ENCODE measurements at places on chromosomes 6 and 20. TPM values are rescaled to one million over a fixed set of nuclear protein-coding genes. Genes with fewer than 3 reads are reported as not detected.
A peak's percentile ranks its signal among the peaks of the same experiment; 100 is the strongest.

DNA sequence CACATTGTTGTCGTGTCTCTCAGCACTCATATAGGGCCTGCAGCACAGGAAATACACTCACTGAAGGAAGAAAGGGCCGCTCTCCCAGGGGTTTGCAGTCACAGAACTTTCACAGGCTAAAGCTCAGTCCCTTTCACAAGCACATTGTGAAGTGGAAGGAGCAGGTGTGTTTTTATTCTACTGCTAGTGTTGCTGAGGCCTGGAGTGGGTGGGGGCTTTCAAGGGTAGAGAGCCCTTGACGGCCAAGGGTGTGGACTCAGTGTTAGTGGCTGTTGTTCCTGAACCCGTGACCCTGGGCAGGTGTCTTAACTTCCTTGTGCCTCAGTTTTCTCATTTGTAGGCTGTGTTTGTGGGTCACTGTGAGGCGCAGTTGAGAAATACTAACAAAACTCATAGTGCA is 66.2 kb upstream of the SLC22A1 start:
- DNase-seq, result no peak

DNA sequence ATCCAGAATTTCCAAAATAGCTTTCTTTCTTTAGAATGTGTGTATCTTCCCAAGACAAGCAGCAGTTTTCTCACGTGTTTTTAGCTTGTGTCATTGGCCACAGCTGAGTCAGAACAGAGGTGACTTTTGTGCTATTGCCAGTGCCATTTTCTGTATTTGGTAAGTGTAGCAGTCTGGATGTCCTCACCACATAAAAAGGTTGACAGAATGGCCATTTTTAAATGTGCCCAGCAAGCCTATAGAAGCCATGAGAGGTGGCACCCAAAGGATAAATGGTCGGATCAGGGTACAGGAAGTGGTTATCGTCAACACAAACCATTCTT is 269.5 kb upstream of the HSF2 start:
- peak; percentile 23 for DNase-seq

DNA sequence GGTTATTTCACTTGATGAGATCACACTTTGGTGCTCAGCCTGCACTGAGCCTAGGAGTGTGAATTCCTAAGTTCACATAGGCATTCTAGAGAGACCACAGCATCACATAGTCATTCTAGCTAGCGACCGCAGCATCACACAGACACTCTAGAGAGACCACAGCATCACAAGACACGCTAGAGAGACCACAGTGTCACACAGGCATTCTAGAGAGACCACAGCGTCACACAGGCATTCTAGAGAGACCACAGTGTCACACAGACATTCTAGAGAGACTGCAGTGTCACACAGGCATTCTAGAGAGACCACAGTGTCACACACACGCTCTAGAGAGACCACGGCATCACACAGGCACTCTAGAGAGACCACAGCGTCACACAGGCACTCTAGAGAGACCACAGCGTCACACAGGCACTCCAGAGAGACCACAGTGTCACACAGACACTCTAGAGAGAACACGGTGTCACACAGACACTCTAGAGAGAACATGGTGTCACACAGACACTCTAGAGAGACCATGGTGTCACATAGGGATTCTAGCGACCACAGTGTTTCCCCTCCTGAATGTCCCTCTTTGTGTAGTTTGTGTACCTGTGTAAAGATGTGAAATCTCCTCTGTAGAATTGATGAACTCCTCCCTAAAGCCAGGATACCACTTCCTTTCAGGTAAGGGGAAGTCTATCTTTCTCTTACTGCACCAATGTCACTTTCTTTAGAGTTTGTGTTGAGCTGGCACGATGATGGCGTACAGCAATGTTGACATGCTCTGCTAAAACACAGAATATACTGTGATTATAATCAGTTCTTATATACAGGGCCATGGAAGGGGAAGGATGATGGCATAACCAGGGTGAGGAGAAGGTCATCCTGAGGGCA is 169.4 kb downstream of the ZDHHC14 start:
- DNase-seq, result no peak

The DNMT3B gene
- total RNA-seq, result 1.5 TPM

DNA sequence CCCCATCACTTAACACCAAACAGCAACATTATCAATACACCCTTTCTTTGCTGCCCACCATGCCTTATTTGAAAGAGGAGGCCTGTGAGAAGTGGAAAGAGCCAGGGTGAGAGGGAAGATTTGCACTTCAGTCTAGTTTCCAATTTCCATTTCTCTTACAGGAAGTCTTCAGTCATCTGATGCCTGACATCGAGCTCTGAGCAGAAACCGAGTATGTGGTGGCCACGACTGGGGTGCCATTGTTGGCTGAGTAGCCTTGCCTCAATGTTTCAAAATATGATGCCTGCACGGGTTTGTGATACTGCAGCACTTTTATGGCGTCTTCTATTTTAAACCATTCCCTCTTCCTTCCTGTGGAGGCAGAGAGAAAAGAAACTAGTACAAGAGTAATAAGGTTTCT is 39.8 kb upstream of the SMIM29 start:
- DNase-seq, result no peak

The EYS gene
- not detected for total RNA-seq

DNA sequence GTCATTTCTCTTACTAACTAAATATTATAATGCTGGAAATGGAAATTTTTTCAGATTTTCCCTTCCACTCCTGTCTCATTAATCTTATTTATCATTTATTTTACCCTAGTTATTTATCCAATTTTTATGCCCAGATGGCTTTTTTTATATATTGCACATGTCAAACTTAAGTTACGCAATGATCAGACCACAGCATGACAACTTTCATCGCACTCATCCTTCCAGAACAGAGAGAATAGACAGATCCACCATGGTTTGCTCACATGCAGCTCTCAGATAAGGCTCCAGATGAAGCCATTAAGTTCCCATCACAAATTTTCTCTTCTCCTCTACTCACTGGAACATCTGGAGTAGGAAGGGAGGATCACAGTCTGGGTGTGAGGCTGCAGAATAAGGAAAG is 48.7 kb downstream of the MAP7 start:
- DNase-seq, result no peak

- peak; percentile 37 for DNase-seq
Measured at GRCh38 chr6:90000864-90001731, 106.8 kb downstream of the GJA10 start.
